CD4-positive, alpha-beta T cell treated with Interferon gamma for 1 hour (primary cell): ENCODE measurements at places on chromosomes 1 and 21.

DNA sequence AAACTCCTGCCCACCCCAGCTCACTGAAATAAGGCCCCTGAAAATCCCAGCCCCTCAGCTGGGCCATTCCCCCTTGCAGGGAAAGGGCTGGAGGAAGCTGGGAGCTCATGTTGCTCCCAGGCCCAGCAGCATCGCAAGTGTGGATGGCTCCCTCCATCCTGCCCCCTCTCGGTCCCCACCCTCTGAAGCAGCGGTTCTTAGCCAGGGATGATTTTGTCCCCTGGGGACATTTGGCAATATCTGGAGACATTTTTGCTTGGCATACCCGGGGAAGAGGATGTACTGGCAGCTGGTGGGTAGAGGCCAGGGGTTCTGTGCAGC lies 56.8 kb downstream of the PSMG1 start:
- DNase-seq, result no peak

GRCh38 chr1:107976836-107977235 lies 11.9 kb upstream of the VAV3 start:
- no peak for DNase-seq

GRCh38 chr21:45474323-45474950 lies 67.8 kb downstream of the SLC19A1 start:
- DNase-seq, result no peak

DNA sequence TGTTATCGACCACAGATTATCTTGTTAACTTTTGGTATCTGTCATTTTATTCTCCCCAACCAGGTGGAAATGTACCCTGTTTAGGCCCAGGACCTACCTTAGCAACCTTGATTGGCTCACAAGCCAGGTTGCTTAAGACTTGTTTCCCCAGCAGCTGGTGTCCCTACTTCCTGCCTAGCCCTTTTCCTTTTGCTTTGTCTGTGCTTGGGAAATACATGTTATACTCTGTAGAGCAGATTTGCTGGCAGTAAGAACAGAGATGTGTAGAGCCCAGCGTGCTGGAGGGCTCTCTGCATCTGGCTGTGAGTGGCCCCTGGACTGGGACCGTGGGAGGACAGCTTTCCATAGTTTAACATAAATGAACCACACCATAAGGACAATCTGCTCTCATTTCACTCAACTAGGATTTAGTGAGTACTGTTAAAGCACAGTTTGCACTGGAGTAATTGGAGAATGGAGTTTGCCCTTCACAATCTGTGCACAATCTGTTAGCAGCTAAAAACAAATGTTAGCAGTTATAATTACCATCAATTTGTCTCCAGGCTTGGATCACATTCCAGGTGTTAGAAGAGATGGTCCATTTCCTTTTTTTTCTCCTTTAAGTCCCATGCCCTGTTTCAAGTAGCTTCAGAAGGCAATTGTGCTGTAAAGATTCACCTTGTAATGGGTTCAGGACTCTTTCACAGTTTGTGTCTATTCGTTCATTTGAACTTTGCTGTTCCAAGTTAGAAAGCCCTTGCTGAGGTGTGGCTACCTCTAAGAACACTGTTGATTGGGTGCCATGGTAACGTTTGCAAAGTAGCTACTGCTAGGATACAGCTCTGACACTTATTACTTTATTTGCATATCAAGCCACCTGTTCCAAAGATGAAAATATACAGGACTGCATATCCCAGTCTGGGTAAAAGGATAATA lies at the start of gene APOBEC4:
Gene APOBEC4 (minus strand): TSS at position 770 of the 915 bp plus-strand sequence. CDS start 4,535 bp downstream, outside the sequence.
- DNase-seq, result no peak

- DNase-seq, result no peak
Measured at GRCh38 chr1:36612121-36612520, 129.4 kb upstream of the CSF3R start.

DNA sequence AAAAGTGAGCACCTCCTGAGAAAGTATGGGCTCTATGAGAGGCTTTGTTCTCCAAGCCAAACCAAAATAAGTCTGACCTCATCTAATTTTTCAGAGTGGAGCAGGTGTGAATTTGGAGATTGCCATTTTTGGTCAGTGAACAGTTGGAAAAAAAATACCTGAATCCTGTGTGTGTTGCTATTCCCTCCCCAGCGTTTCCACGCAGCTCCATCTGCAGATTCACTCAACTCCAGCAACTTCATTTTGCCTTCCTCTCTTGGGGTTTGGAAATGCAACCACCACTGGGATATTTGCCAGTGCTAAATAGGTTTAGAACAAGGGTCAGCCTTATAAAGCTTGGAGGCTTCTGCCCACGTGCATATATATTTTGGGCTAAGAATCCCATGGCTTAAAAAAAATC lies 11.2 kb downstream of the CASQ2 start:
- no peak for DNase-seq

- DNase-seq, result no peak
Measured at GRCh38 chr1:10216090-10216749, 5.8 kb downstream of the KIF1B start.

DNA sequence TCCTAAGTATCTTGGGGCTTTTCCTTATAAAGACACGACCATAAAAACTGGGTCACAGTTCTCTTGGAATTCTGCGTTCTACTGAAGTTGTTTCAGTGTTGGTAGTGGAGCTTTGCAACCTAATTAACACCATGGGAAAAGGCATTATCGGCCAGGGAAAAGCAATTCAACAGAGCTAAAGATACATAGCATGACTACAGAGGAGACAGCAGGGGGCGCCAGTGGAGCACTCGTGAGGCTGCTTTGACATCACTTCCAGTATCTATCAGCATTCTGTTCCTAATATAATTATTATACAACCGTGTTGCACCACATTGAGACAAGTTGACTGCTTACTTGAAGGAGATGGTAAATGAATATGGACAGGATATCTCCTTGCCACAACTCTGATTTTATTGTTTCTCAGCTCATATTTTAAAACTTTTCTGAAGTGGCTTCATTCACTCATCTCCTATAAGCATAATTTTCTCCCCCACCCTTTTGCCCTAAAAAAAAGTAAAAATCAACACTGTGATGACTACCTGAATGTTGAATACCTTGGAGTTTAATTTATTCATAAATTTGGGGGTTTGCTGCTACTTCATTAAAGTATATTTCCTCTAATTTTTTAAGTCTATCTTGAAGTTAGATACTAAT lies 39.4 kb downstream of the ZP4 start:
- DNase-seq, result no peak

GRCh38 chr21:33362044-33362555 lies 37.3 kb downstream of the IFNAR1 start:
- peak; percentile 81 for DNase-seq

DNA sequence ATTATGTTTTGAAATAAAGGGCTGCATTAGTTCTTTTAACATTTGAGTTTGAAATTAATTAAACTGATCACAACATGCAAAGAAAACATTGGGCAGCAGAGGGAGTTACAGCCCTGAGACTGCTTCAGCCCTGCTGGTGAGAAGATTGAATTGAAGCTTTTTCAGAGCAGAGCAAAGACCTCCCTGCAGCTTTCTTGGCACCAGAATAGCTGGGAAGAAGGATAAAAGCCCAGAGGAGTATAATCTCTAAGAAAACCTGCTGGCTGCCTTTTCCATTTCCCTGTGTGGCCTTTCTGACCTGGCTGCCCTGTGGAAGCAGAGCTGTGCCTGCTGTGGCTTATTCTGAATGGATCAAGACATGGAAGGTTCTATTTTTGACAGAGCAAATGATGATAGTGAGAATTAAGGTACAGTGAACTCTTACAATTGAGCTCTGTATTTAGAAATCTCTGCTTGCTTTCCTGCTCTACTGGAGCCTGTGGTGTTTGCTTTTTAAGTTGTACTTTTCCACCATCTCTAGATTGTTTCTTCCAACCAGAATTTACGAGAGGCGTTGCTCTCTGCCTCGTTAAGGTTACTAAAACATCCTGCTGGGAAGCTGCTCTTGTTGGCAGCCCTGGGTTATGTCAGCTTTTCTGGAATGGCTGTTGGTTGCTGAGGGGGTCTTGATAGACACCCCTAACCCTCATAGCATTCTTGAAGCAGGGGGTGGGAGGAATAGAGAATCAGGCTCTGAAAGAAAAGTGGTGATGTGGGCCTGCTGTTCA lies 9.9 kb downstream of the SNRPE start:
- no peak for DNase-seq

DNA sequence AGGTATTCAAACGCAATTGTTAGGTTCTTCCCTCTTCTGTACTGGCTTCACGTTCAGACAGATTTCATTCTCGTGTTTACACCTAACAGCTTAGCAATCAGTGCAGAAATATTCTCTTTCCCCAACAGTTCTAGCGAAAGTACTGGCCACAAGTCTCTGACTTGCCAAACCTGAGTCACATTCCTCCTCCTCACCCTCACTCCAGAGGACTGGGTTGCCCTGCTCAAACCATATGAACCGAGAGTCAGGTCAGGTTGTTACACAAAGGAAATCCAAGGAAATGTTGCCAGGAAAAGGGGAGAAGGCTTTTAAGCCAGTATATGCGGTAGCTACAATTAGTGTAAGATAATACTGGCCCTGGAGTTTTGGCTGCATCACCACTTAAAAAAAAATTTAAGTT lies 282.5 kb downstream of the RGS7 start:
- DNase-seq, result no peak
